ENCODE measurements at places on chromosomes 2 and 18. TPM values are rescaled to one million over a fixed set of nuclear protein-coding genes. Genes with fewer than 3 reads are reported as not detected.

GRCh38 chr2:215851082-215851481 is 162.3 kb downstream of the MREG start:
- no peak overlapping the region for H3K27ac ChIP-seq
- H3K4me3 ChIP-seq = no peak overlapping the region
- DNase-seq = no peak
- no peaks in the 10 kb centered on the region for H3K27me3 ChIP-seq
- H3K4me1 ChIP-seq = no peaks in the 10 kb centered on the region

- no peak overlapping the region for H3K27ac ChIP-seq
- no peaks in the 10 kb centered on the region for H3K36me3 ChIP-seq
- no peaks in the 10 kb centered on the region for H3K27me3 ChIP-seq
- H3K4me1 ChIP-seq = no peaks in the 10 kb centered on the region
- DNase-seq = no peak
These were observed 686.9 kb upstream of the NRXN1 start for GRCh38 chr2:51718881-51719280.

The ITGA6 gene
- total RNA-seq = 117 TPM

GRCh38 chr18:44536046-44536445 is 144.6 kb upstream of the SETBP1 start:
- H3K27me3 ChIP-seq = no peaks in the 10 kb centered on the region
- no peak overlapping the region for H3K27ac ChIP-seq
- H3K4me1 ChIP-seq = no peaks in the 10 kb centered on the region
- DNase-seq = no peak
- no peaks in the 10 kb centered on the region for H3K36me3 ChIP-seq
- no peak overlapping the region for H3K4me3 ChIP-seq

GRCh38 chr2:8142461-8142860 is 539.4 kb upstream of the ID2 start:
- no peak overlapping the region for H3K4me3 ChIP-seq
- no peaks in the 10 kb centered on the region for H3K27me3 ChIP-seq
- H3K36me3 ChIP-seq = no peaks in the 10 kb centered on the region
- no peak overlapping the region for H3K27ac ChIP-seq

- no peak overlapping the region for H3K27ac ChIP-seq
- H3K4me3 ChIP-seq = no peak overlapping the region
- H3K27me3 ChIP-seq = no peaks in the 10 kb centered on the region
- H3K36me3 ChIP-seq = no peaks in the 10 kb centered on the region
These were observed 43.5 kb downstream of the DOK6 start for GRCh38 chr18:69444221-69444620.

- H3K27me3 ChIP-seq = no peaks in the 10 kb centered on the region
- no peak overlapping the region for H3K4me3 ChIP-seq
- no peak for DNase-seq
- H3K27ac ChIP-seq = no peak overlapping the region
- H3K36me3 ChIP-seq = no peaks in the 10 kb centered on the region
These were observed 177.9 kb upstream of the SLC14A2 start for GRCh38 chr18:45437366-45437765.

Measured in H1 (cell line).